Activated naive CD8-positive, alpha-beta T cell treated with anti-CD3 and anti-CD28 coated beads, Interleukin-2, amount 10 ng/mL, durations not matched to agents 7 days and 5 days (primary cell): ENCODE measurements at places on chromosomes 3 and 15.

DNA sequence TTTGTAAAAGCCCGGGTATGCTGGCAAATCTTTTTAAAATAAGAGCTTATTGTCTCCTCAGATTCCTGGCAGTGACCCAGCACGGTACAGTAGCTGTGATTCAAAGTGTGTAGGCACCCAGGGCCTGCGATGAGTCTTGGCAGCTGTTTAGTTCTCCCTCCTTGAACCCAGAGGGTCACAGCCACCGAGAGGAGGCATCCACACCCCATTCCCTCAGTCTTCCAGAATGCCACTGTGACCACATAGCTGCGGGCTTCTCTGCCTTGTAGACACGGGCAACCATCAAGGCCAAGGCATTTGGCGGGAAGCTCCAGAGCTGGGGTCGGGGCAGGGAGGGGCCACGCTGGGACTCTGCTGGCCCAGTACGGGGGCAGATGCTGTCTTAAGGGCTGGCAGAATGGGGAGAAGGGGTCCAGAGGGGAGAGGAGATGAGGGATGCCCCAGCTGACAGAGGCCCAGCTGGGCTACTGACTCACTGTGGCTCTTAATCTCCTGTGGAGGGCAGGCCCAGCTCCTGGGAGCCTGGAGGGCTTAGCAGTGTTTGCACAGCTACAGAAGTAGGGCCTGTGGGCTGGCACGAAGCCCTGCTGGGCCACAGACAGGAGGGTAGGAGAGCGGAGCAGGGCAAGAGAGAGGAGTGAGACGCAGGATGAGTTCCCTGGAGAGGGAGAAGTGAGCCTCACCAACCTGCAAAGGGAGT lies 68.8 kb upstream of the DLG1 start:
- no peak for DNase-seq

DNA sequence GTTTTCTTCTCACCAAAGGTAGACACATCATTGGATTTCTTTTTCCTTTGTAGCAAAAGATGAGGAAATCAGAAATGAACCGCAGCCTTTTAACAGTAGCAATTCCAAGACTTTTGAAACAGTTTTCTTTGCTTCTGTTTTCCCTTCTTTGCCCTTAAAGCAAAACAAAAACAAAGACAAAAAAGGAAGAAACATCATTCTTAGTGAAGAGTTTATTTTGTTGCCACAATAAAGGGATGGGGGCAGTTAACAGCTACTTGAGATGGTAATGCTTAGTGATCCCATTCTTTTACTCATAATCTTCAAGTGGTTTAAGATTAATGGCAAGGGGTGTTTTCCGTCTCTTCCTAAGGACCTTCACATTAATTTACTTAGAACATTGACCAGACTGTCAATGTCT lies 218.8 kb downstream of the MEIS2 start:
- no peak for DNase-seq

DNA sequence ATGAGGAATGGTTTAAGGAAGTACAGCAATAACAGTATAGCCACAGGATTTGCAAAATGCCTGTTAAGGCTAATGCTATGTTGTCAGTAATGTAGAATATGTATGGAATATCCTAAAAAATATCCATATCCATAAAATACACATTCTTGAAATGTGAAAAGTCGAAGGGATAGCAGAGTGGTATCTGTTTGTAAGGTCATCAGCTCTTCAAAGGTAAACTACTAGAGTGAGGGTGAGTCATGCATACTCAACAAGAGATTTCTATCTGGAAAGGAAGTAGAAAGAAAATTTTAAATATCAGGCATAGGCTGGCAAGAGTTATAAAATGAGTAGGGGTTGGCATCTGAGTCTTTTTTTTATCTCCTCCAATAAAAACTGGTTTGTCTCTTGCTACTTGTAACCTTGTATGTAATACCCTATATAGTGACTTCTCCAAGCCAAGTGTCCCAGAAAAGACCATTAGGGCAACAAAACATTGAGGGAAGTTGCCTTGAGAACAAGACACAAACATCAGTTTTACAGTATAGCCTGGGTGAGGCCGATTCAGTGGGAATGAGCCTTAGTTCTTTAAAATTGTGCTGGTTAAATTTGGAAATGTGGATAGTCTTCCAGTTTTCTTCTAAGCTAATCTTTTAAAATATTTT lies 103.1 kb downstream of the SPATA16 start:
- DNase-seq, result no peak

- no peak for DNase-seq
Observed at GRCh38 chr3:135739779-135740178, 225.7 kb upstream of the PPP2R3A start.

GRCh38 chr15:101420232-101420631 lies 69.3 kb downstream of the PCSK6 start:
- DNase-seq, result no peak

GRCh38 chr3:149215515-149215914 lies 6.1 kb downstream of the CP start:
- DNase-seq, result no peak

GRCh38 chr3:183825456-183826161 lies at the start of gene MAP6D1:
TSS of gene MAP6D1 (minus strand) at chr3:183825577. CDS start at chr3:183825547, 30 bp downstream.
- DNase-seq, result peak; percentile 68

GRCh38 chr3:39143051-39143885 lies 10.1 kb downstream of the CSRNP1 start:
- DNase-seq, result no peak

- DNase-seq, result no peak
Observed at GRCh38 chr3:87461443-87461842, 185.1 kb upstream of the POU1F1 start.
